MCF 10A (cell line): ENCODE measurements at places on chromosomes 7 and 10. TPM values are rescaled to one million over a fixed set of nuclear protein-coding genes. Genes with fewer than 3 reads are reported as not detected.

- H3K4me1 ChIP-seq = no peaks in the 10 kb centered on the region
- H3K27ac ChIP-seq = no peak within 1 kb of the TSS
- peak within 1 kb of the TSS; percentile 77 for H3K4me3 ChIP-seq
- DNase-seq = peak; percentile 66
- H3K27me3 ChIP-seq = peaks cover 15% of the 10 kb centered on the region
Observed at GRCh38 chr7:95772298-95772770, at the start of gene DYNC1I1. Gene DYNC1I1, plus strand, starts transcription at chr7:95772554. Its CDS starts 32,176 bp downstream, at chr7:95804730.

GRCh38 chr10:20598590-20598989, 298.5 kb downstream of the NEBL start:
- peak; percentile 90 for DNase-seq
- H3K4me1 ChIP-seq = peaks cover 23% of the 10 kb centered on the region
- no peaks in the 10 kb centered on the region for H3K27me3 ChIP-seq
- H3K36me3 ChIP-seq = no peaks in the 10 kb centered on the region
- H3K27ac ChIP-seq = no peak overlapping the region

GRCh38 chr7:4158441-4159153, 523.5 kb upstream of the FOXK1 start:
- peaks cover 9% of the 10 kb centered on the region for H3K4me1 ChIP-seq
- H3K4me3 ChIP-seq = no peak overlapping the region
- no peak for DNase-seq
- no peaks in the 10 kb centered on the region for H3K36me3 ChIP-seq
- H3K27ac ChIP-seq = no peak overlapping the region

DNA sequence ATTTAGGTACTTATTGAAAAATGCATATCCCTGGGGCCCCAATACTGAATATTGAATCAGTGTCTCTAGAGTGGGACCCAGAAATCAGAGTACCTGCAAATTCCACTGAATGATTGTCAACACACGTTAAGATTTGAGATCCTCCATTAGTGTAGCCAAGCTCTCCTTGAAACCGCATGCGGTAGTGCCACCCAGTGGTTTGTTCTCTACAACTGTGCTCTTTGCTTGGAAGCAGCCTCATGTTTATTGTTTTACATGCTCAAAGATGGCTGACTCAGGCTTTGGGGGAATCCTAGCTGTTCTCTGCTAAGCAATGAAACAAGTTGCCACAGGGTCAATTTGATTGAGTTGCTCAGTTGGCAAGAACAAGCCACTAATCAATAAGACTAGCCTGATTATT, 340.2 kb upstream of the CELF2 start:
- no peak overlapping the region for H3K27ac ChIP-seq
- no peaks in the 10 kb centered on the region for H3K27me3 ChIP-seq
- no peak overlapping the region for H3K4me3 ChIP-seq
- DNase-seq = peak; percentile 80
- no peaks in the 10 kb centered on the region for H3K36me3 ChIP-seq
- no peaks in the 10 kb centered on the region for H3K4me1 ChIP-seq

- H3K4me3 ChIP-seq = no peak overlapping the region
- H3K27ac ChIP-seq = no peak overlapping the region
- no peaks in the 10 kb centered on the region for H3K27me3 ChIP-seq
- H3K4me1 ChIP-seq = no peaks in the 10 kb centered on the region
Observed at GRCh38 chr10:11866199-11866925, 43.2 kb downstream of the PROSER2 start.

The VGF gene
- total RNA-seq = 11.2 and 12.8 TPM in 2 replicates

GRCh38 chr10:114482480-114483304, 78.4 kb upstream of the AFAP1L2 start:
- H3K36me3 ChIP-seq = peaks cover 40% of the 10 kb centered on the region
- no peaks in the 10 kb centered on the region for H3K27me3 ChIP-seq
- no peak overlapping the region for H3K27ac ChIP-seq
- no peak for DNase-seq
- no peak overlapping the region for H3K4me3 ChIP-seq
- peaks cover 3% of the 10 kb centered on the region for H3K4me1 ChIP-seq

- no peak overlapping the region for H3K27ac ChIP-seq
- no peak overlapping the region for H3K4me3 ChIP-seq
- no peak for DNase-seq
- H3K36me3 ChIP-seq = peaks cover 77% of the 10 kb centered on the region
Observed at GRCh38 chr10:93390306-93391090, 91.6 kb downstream of the MYOF start.

GRCh38 chr7:95245828-95246500, 78.4 kb downstream of the PON1 start:
- no peak overlapping the region for H3K4me3 ChIP-seq
- no peaks in the 10 kb centered on the region for H3K27me3 ChIP-seq
- H3K36me3 ChIP-seq = no peaks in the 10 kb centered on the region
- DNase-seq = no peak

DNA sequence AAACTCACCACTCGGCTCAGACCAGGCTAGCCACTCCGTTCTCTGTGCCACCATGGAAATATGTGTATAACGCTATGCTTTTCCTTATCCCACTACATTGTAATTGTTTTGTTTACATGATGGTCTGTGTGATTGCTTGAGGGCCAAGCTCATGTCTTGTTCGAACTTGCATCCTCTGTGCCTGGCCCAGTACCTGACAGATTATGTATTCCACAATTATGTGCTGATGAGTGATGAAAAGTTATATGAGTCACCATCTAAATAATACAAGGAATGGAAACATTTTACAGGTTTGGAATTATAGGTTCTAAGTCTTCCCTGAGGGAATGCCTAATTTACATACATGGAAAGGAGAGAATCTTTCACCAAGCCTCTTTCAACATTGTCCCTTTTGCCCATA, 137.4 kb downstream of the C7orf25 start:
- peak; percentile 76 for DNase-seq
- H3K36me3 ChIP-seq = no peaks in the 10 kb centered on the region
- H3K4me3 ChIP-seq = no peak overlapping the region
- peaks cover 11% of the 10 kb centered on the region for H3K4me1 ChIP-seq

DNA sequence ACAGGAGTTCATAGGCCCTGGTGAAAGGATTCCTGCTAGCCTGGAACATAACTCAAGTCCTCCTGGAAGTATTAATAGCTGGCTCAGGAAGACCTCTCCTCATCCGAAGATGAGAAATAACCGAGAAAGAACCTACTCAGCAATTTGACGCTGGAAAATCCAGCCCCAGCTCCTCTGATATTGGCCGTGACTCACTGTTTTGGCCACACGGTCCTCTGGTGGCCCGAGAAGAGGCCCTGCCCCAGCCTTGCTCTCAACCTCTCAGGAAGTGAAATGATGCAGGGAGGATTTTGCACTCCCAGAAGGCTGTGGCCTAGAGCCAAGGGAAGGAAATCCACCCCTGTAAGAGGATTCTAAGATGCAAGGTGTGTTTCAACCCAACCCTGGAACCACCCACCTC, 121.6 kb downstream of the MTPAP start:
- no peak overlapping the region for H3K4me3 ChIP-seq
- peak; percentile 59 for DNase-seq
- no peak overlapping the region for H3K27ac ChIP-seq
- peaks cover 16% of the 10 kb centered on the region for H3K4me1 ChIP-seq
- no peaks in the 10 kb centered on the region for H3K36me3 ChIP-seq

The FAM221A gene
- 0.25 and 0.44 TPM in 2 replicates for total RNA-seq

- no peak overlapping the region for H3K4me3 ChIP-seq
- H3K27me3 ChIP-seq = no peaks in the 10 kb centered on the region
- DNase-seq = peak; percentile 13
Observed at GRCh38 chr7:40507166-40507565, 372.4 kb downstream of the SUGCT start.
